Stimulated activated CD4-positive, alpha-beta T cell treated with anti-CD3 and anti-CD28 coated beads, Interleukin-1b, Interleukin-23, amount 100 ng/mL, for 1 hour (primary cell): ENCODE measurements at places on chromosomes 7 and 10.

DNA sequence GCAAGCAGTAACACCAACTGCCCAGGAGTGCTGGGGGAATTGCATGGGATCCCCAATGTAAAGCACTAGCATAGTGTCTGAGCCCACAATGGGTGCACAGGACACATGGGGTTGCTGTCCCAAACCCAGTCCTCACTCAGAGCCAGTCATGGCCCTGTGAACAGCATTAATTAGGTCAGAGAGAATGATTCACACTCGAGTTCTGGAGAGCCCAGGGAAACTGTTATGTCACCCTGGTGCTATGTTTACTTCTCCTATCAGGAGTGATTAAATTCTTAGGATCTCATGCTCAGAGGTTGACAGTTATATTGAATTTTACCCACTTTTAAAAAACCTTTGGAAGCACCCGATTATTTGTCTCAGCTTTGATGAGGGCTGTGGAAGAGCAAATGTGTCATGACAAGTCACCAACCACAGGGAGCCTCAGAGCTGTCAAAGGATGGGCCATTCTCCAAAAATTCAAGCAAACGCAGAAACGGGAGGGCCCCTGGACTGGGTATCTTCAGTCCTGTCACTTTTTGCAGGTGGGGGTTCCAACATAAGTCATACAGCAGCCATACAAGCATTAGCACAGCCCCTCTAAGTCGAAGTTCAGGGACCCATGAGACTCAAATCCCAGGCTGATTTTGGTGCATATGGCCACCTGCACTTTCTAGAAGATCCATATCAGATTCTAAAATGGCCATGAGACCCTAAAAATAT is 1.3 kb upstream of the RASSF4 start:
- no peak for DNase-seq

DNA sequence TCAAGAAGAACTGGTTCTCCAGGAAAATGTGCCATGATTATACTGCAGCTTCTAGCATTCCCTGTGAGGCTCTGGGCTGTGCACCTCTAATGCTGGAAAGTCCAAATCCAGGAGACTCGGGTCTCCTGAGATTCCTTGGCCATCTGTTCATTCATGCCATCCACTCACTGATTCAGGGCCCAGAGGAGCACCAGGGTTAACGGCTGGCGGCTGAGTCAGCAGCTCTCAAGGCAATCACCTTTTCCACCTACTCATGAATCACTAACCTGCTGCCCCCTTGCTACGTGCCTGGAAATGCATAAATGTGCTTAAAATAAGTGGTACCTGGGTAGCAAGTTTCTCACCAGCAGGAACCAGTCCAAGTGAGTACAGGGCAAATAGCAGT is 132.7 kb downstream of the KCNMA1 start:
- DNase-seq = no peak

- DNase-seq = no peak
These were observed 47.5 kb downstream of the CHST15 start for GRCh38 chr10:124045801-124046355.

DNA sequence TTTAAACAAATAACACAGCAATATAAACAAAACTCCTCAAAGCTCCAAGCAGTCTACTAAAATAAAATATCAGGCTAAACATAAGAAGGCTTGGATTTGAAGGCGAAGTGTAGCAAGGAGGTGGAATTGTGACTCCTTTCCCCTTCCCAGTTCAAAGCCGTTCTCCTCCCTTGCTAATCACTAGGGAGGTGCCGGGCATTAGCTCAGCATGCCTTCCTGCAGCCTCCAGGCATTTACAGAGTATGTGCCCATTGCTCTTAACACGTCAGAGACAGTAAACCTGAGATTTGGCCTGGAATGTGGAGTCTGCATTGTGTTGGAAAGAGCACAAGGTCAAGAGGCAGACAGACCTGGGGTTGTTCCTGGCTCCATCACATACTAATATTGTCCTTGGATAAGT is 15.6 kb downstream of the CNNM1 start:
- no peak for DNase-seq

- no peak for DNase-seq
These were observed 64.4 kb upstream of the EBF3 start for GRCh38 chr10:130028465-130028819.

GRCh38 chr7:106979551-106980357 is 64.8 kb upstream of the PRKAR2B start:
- no peak for DNase-seq

DNA sequence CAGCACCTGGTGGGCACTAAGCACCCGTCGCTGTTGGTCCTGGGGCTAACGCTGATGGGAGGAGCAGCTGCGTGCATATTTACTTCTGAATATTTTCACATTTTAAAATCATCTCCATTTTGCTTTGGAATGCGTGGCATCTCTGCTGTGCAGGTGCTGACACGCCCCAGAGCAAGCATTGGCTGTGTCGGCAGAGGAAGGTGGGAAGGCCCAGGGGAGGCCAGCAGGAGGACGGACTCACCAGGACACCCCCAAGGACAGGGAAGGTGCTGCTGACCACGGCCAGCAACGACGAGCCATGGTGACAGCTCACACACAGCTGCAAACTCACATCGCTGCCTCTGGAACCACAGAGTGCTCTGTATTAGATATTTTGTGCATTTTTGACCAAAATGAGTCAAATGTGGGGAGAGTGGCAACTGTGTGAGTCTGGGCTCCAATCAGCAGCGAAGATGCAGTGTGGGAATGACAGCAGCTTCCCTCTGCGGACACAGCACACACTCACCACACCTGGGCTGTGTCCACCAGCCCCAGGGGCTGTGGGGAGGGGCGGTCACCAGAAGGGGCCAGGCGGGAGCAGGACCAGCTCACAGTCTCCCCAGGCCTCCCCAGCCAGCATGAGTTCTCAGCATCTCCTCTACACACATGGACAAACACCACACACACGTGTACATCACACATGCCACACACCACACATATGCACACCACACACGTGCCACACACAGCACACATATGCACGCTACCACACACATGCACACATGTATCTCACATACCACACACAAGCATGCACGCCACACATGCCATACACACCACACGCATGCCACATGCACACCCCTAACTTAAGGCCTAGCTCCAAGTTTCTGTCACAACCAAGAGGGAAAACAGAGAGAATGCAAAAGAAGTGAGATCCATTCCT is 58.2 kb downstream of the PTPRN2 start:
- no peak for DNase-seq

DNA sequence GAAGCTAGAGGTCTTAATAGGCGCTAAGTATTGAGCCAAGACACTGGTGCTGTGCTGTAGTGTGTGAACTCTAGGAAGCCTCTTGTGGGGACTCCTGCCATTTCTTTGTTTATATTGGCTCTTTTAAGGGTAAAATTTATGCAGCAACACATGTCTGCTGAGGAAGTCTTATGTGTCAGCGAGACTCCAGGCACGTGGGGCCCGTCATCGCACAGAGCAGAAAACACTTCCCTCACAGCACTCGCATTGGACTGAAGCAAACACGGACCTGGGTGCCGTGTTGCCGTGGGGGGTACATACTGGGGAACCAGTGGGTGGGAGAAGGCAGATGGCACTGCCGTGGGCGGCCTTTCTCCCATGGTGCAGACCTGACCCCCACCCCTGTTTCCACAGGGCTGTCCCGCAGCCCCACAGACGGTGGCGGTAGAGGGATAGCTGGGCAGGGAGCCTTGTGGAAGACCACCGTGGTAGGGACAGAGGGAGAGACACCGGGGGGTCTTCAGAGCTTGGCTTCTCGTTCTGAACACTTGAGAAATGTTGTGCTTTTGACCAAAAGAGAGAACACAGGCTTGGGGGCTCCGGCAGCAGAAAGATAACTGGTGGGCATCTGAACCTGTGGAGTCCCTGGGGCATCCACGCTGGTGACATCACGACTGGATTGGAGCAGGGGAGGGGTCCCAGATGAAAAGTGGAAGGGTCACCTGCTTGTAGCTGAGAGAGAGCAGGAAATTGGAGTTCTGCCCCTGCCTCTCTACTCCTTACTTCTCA is 284.7 kb upstream of the SHH start:
- no peak for DNase-seq

- no peak for DNase-seq
These were observed 267.9 kb upstream of the LRGUK start for GRCh38 chr7:133859231-133859630.

- no peak for DNase-seq
These were observed 277.1 kb upstream of the PCDH15 start for GRCh38 chr10:55078121-55078520.
